ENCODE measurements at places on chromosomes 7 and 10. TPM values are rescaled to one million over a fixed set of nuclear protein-coding genes. Genes with fewer than 3 reads are reported as not detected.

- DNase-seq: no peak
Observed at GRCh38 chr10:130795819-130796218, 515.7 kb downstream of the TCERG1L start.

DNA sequence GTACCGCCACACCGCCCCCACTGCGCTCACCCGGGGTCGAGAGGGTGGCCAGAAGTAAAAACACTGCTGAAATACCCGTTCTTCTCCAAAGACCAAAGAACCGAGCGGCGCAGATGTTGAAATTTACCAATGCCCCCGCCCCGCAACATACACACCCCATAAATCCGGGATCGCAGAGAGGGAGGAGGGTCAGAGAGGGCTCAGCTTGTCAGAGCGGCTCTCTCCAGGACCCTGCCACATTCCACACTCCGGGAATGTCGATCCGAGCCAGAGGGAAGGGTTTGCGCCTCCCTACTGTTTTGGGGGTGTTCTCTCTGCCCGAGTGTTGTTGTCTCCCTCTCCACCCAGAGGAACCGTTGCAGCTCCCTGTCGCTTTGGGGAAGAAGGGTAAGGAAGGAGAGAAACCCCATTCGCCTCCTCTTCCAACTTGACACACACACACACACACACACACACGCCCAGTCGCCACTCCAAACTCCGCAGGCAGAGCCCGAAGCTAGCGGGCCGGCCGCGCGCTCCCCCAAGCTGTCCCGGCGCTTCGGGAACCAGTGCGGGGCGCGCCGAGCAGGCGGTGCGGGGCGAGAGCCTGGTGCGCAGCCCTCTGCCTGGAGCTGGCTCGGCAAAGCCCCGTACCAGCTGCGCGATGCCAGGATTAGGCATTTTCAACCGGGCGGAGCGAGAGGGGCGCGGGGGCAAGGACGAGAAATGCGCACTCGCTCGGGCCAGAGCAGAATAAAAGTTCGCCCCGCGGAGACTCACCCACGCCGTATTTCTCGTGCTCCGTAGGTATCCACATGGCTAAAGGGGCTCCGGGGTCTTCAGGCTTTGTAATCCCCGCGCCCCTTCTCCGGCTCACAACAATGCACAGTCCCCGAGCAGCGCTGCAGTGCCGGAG is 609 bp downstream of the DOCK4 start:
- DNase-seq: peak; percentile 48

DNA sequence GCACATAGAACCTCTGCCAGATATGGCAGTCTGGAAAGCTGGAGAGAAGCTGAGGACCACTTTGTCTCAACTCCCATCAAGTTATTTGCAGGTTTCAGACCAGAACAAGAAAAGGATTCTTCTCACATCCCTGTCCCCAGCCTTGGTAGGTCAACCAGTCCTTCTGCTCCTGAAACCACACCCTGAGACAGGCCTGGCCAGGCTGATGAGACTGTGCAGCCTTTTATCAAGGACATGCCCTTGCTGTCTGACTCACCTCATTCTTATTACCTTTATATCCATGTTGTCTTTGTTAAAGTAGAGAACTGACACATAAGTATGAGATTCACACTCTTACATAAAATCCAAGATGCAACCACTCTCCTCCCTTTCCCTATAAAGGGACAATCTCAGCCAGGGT is 354.9 kb downstream of the PLXNA4 start:
- DNase-seq: no peak

DNA sequence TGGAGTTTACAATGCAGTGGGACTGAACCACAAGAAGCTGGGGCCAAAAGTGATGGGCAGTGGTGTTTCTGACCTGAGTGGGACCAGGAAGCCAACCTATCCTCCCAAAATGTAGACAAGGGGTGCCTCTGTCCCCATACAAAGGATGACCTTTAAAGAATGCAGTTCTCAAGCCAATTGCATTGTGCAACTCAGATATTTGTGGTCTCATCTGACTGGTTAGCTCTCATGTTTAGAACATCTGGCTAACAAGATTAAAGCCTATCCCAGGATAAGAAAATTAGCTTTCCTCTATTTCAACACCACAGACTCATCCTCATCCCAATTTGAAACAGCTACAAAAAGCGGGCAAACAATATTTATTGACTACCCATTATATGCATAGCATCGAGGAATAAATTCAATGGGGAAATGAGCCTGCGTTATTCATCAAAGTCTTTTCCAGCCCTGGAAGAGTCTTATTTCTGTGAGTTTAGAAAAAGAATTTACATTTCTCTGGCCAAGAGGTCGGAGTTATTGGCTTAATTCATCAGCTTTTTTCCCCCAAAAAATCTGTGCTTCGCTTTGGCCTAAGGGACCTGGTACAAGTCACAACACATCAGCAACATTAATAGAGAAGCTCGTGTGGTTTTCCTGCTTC is 26.7 kb downstream of the ELMO1 start:
- no peak for DNase-seq

DNA sequence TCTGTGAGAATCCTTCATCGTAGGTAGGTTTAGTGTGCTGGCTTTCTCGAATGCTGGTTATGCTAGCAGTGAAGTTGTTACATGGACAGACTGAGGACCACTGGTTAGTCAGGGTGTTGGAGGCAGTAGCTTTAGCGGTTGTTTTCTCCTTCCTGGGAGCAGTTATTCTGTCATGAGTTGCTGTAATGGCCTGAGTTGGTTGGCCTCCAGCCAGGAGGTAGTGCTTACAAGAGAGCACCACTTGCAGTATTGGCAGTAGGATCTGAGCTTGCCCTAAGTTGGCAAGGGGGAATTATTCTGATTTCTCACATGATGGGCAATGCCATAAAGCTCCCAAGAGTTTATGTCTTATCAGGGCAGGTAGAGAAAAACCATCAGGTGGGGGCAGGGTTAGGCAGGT is 58.0 kb downstream of the IPMK start:
- no peak for DNase-seq

Gene FFAR4
- not detected for total RNA-seq

GRCh38 chr10:108187408-108188012 is 1023.0 kb upstream of the SORCS1 start:
- no peak for DNase-seq

Gene SFTPD
- total RNA-seq: not detected

DNA sequence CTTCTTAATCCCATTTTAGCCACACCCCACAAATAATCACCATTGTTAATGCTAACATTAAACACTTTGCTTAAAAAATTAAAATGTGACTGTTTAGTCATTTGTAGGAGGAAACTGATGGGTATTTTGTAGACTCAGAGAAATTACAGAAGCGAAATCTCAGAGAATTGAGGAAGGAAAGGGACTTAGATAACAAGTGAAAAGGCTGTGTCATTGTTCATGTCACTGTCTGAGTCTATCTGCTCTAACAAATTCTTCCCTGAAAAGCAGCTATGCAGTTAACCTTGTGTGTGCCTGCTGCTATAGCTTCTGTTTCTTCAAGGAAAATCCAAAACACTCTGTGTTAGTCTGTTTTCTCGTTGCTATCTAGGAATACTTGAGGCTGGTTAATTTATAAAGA is 40.9 kb upstream of the PLXDC2 start:
- no peak for DNase-seq

GRCh38 chr10:20976891-20977290 is 79.8 kb upstream of the NEBL start:
- no peak for DNase-seq

Gene DKK1
- total RNA-seq: not detected
